ENCODE measurements at places on chromosomes 3 and 15.

- DNase-seq: no peak
Observed at GRCh38 chr3:155088706-155089345, 8.7 kb downstream of the MME start.

DNA sequence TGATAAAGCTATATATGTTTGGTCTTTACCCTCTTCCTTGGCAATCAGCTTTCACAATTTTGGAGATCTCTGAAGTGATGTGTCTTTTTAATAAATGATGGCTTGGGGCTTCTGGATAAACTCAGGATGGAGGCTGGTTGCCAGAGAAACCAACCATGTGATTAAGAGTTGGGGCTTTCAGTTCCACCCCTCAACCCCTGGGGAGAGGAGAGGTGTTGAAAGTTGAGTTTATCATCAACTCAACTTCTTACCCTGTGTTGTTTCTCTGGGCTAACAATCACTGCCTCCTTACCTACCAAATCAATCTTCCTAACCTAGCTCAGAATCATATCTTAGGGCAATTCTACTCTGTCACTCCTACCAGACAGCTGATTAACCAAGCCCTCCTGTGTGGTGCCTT, 735.8 kb downstream of the ZPLD1 start:
- DNase-seq: no peak

- peak; percentile 44 for DNase-seq
Observed at GRCh38 chr3:126208606-126209256, 28.3 kb upstream of the ALDH1L1 start.

DNA sequence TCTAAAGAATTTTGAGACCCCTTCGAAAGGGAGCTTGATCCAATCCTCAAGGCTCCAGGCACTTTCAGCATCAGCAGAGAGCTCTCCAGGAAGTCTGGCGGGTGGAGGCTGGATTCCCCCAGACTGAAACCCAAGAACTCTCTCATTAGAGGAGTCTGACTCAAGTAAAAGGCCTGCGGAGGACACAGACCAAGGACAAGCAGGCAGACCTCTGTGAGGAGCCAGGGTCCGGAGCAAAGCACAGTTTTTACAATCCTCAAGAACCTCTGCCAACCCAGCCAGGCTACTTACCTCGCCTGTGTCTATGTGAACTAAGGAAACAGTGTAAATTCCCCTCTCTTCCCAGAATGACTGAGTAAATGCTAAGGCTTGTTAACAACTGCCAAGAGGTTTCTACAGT, 86.2 kb downstream of the FBN1 start:
- no peak for DNase-seq

DNA sequence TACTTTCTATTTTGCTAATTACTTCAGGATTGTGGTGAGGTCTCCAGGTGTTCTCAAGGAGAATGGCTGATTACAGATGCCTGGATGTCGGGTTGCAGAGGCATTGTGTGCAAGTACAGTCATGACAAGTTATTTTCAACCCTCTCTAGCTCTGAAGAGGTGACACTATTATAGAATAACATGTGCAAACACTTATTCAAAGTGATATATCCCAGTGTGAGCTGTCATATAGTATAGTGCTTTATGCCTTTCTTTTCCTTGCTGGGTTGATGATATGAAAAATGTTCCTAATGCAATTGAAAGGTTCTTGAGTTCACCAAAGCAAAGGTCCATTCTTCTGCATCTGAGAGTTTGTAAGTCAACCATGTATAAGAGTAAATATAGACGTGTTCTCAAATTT, 167.2 kb downstream of the SPATA16 start:
- no peak for DNase-seq

DNA sequence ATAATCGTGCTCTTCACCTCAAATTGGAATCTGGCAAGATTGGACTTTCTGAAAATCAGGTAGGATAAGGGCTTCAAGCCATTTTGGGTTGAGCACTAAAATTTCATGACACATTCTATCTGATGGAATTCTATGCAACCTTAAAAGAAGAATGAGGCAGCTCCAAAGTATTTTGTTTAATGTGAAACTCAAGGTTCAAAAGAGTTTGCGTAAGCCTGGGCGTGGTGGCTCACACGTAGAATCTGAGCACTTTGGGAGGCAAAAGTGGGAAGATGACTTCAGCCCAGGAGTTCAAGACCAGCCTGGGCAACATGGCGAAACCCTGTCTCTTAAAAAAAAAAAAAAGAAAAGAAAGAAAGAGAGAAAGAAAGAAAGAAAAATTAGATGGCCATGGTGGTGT, 3.6 kb upstream of the PLA1A start:
- no peak for DNase-seq

GRCh38 chr15:60916032-60916678, 312.9 kb downstream of the RORA start:
- no peak for DNase-seq

GRCh38 chr3:53519065-53519709, 24.8 kb downstream of the CACNA1D start:
- DNase-seq: no peak

GRCh38 chr15:27808182-27808581, 290.9 kb downstream of the OCA2 start:
- DNase-seq: no peak

GRCh38 chr15:58036579-58036978, 28.9 kb downstream of the ALDH1A2 start:
- no peak for DNase-seq

GRCh38 chr3:129688271-129688895, 81.9 kb upstream of the PLXND1 start:
- DNase-seq: peak; percentile 27

DNA sequence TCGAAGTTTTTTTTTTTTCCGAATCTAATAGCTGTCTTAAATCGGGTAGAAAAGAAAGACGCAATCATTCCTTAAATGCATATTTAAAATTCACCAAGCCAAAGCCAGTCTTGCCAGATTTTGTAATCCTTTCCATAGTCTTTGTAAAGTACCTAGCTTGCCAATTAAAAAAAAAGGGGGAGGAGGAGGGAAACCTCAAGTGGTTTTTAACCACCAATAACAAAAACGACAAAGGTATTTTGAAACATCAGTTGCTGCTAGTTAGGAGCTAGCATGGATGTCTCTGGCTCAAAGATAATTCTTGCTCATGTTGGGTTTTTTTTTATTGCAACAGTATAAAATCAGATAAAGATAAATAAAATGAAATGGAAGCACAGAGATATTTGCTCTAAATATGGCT, 187.9 kb downstream of the MECOM start:
- DNase-seq: no peak

DNA sequence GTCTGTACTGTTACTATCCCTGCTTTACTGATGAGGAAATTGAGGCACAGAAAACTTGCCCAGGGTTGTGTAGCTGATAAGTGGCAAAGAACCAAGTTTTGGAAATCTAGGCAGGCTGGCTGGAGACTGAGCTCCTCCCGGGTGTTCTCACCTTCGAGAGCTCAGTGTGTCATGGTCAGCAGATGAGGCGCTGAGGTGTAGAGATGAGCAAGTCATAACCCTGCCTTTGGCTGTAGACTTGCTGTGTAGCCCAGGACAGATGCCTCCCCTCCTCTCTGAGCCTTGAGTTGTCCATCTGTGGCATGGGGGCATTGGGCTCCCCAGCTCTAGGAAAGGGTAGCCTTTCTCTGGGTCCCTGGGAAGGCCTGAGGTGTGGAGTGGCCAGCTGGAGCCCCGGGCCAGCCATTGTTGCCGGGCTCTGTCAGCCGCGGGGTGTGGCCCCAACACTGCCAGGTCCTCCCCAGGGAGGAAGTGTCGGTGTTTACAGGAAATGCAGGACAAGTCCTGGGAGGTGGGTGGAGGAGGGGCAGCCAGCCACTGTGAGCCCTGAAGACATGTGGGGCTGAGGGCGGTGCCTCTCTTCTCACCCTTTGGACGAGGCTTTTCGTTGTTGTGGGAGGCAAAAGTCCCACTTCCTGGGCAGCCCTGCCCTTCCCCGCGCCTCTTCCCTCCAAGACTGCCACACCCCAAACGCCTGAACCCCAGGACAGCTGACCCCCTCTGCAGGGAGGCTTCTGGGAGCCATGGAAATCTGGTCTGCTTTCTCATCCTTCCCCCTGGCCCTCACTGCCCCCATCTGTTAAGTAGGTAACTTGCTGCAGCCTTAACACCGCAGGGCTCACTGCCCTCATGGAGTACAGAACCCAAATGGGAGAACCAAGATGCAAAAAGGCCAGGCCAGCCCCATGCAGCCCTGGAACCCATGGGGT, 29.1 kb downstream of the FGD5 start:
- DNase-seq: no peak

DNA sequence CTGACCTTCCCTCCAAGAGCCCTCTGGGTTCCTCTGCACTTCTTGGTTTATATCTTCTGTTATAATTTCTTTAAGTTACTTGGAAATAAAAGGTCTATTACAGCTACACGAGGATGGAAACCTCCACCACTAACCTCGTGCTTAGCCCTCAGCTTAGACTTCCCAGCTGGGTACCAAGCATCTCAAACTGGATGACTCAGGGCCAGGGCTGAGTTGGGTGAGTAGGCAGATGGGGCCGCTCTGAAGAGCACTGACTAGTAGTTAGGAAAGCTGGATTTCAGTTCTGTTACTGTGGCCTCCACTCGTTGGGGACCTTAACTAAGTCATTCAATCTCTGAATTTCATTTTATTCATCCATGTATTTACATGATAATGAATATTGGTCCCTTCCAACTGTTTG, 1036.6 kb downstream of the IGSF11 start:
- DNase-seq: no peak

GRCh38 chr3:45865563-45865962, 20.8 kb upstream of the CCR9 start:
- no peak for DNase-seq

GRCh38 chr15:72229947-72230196, 1.1 kb downstream of the PKM start:
- no peak for DNase-seq

GRCh38 chr15:91021516-91022074, 799 bp downstream of the VPS33B start:
- no peak for DNase-seq

- no peak for DNase-seq
Observed at GRCh38 chr3:37862219-37862902, 681 bp downstream of the CTDSPL start.

DNA sequence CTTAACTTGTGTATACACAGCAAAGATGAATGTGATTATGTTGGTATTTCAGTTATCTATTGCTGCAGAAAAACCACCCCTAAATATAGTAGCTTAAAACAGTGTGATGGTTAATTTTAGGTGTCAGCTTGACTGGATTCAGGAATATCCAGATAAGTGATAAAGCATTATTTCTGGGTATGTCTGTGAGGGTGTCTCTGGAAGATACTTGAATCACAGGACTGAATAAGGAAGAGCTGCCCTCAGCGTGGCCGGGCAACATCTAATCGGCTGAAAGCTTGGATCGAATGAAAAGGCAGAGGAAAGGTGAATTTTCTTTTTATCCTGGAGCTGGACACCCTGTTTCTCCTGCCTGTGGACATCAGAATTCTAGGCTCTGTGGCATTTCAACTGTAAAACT, 132.0 kb upstream of the SYNPR start:
- no peak for DNase-seq

GRCh38 chr15:99614749-99615288, 49.0 kb downstream of the MEF2A start:
- no peak for DNase-seq

DNA sequence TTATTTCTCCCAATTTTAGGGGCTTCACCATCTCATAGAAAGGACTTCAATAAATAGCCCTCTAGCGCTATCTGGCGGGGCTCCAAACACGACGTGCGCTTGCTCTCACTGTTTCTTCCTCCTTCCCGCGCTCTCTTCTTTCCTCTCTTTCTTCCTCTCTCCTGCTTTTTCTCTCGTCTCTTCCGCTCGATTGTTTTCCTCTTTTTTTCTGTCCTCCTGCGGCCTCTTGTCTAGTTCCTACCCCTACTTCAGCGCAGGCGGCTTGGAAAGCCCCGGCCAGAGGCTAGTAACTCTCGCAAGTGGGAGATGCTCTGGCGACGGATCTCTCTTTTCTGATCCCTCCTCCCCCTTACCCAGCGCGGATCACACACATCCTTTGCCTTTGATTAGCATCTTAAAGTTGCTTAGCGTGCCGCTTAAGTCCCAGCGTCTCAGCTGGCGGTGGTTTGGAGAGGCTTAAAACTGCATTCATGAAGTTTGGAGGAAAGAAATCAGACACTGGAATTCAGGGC, 6.2 kb upstream of the MEIS2 start:
- no peak for DNase-seq

DNA sequence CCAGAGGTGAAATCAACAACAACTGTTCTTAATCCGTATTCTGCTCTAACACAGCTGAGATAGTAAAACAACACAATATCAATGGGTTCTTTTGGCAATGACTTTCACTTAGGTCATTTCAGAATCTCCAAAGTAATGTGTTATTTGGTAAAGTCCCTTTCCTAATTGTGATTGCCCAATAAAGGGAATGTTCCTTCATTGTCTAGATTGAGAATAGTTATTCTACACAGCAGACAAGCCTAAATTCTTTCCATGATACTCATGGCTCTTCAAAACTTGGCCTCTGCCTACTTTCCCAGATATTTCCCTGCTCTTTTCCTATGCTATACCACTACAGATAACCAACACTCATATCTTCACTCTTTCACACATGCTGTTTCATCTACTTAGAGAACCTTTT, 219.8 kb downstream of the FMN1 start:
- DNase-seq: no peak

- DNase-seq: no peak
Observed at GRCh38 chr3:25294169-25294805, 133.8 kb upstream of the RARB start.

- no peak for DNase-seq
Observed at GRCh38 chr3:159080821-159081220, 279.0 kb downstream of the MFSD1 start.

DNA sequence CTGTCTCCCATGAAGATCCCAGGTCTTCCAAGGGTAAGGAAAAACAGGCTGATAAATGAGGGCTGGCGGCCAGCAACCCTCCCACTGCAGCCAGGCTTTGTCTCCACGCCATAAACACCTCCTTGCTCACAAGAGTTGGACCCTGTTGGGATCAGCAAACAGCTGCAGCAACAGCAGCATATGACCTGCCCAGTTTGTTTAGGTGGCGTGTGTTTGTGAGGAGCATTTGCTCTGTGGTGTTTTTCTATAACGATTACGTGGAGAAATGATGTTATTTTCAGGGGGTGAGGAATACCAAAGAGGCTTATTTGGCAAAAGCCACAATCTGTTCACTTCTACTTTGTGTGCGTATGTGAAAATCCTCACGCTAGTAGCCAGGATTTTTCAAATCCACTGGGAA, 58.5 kb downstream of the RFTN1 start:
- DNase-seq: no peak

DNA sequence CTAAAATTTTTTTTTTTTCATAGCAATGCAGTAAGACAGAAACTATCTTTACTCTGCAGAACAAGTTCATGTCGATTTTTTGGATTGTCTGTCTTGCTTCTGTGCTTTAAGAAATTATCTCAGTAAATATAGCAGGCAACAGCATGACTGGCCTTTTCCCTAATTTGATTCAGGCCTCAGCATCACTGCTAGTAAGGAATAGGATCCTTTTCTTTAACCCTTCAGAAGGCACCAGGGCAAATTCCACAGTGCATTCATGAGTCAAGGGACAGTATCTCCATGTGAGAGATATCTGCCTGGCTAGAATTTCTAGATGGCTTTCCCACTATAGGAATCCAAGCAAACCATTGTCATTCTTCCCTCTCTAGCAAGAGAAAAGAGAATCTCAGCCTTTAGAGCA, 71.4 kb downstream of the TIPARP start:
- no peak for DNase-seq

- no peak for DNase-seq
Observed at GRCh38 chr3:4529876-4530588, 36.9 kb downstream of the ITPR1 start.

GRCh38 chr3:181721046-181721875, 9.5 kb downstream of the SOX2 start:
- DNase-seq: no peak

GRCh38 chr3:14324224-14324944, 78.0 kb upstream of the SLC6A6 start:
- DNase-seq: no peak

GRCh38 chr15:25693321-25694238, 169.5 kb downstream of the ATP10A start:
- DNase-seq: no peak
